ENCODE measurements at places on chromosomes 11 and 22.

GRCh38 chr11:29260939-29261705 lies 755.7 kb downstream of the KCNA4 start:
- no peak for DNase-seq

GRCh38 chr11:119885861-119886567 lies 157.0 kb upstream of the NECTIN1 start:
- DNase-seq, result no peak

DNA sequence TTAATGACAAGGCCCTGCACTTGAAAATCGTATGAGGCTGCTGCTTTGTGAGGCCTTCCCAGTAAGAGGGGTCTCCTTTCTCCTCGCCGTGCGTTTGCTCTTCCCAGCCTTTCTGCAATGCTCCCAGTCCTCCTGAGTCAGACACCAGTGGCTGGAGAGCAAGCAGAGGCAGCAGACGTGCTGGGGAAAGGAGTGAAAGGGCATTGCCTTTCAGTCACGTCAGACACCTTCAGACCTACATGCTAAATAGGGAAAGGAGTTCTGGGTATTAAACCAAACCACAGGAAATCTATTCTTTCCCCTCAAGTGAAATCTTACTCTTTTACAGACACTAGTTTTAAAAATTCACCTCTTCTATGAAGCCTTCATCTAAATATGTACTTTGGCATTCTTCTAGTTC lies 274.8 kb downstream of the NTM start:
- DNase-seq, result no peak

- DNase-seq, result no peak
Observed at GRCh38 chr11:129825380-129825779, 9.7 kb downstream of the TMEM45B start.

- no peak for DNase-seq
Observed at GRCh38 chr11:23679981-23680380, 816.9 kb upstream of the LUZP2 start.
